NCI-H446 treated with DMSO at 0.1 percent for 48 hours (cell line): ENCODE measurements at places on chromosomes 11 and 22.
A peak's percentile ranks its signal among the peaks of the same experiment; 100 is the strongest.

DNA sequence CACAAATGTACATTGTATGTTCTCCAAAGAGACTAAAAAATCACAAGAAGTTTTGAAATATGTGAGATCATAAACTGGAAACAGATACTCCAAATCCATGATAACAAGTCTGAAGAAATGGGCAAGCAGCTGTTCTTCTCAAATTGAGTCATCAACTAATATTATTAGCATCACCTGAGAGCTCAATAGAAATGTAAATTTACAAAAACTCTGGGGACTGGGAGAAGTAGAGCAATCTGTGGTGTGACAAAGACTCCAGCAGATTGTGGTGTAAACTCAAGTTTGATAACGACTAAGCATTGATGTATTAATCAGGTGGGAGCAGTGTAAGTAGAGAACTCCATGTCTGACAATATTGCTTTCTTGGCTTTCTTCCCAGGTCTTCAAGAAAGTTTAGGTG is 53.2 kb downstream of the GLYATL1 start:
- DNase-seq: no peak

GRCh38 chr22:49299821-49300231 is 527.8 kb downstream of the BRD1 start:
- no peak for DNase-seq

- no peak for DNase-seq
These were observed 48.6 kb downstream of the MRGPRX1 start for GRCh38 chr11:18890615-18891014.

- DNase-seq: no peak
These were observed 6.2 kb downstream of the CLCF1 start for GRCh38 chr11:67366961-67367760.

GRCh38 chr22:29375398-29376076 is 12.8 kb downstream of the AP1B1 start:
- peak; percentile 57 for DNase-seq

GRCh38 chr11:94036096-94036495 is 14.9 kb downstream of the HEPHL1 start:
- no peak for DNase-seq
